Activated CD8-positive, alpha-beta memory T cell treated with anti-CD3 and anti-CD28 coated beads, Interleukin-2, amount 10 ng/mL, durations not matched to agents 7 days and 5 days (primary cell): ENCODE measurements at places on chromosomes 3 and 15.

DNA sequence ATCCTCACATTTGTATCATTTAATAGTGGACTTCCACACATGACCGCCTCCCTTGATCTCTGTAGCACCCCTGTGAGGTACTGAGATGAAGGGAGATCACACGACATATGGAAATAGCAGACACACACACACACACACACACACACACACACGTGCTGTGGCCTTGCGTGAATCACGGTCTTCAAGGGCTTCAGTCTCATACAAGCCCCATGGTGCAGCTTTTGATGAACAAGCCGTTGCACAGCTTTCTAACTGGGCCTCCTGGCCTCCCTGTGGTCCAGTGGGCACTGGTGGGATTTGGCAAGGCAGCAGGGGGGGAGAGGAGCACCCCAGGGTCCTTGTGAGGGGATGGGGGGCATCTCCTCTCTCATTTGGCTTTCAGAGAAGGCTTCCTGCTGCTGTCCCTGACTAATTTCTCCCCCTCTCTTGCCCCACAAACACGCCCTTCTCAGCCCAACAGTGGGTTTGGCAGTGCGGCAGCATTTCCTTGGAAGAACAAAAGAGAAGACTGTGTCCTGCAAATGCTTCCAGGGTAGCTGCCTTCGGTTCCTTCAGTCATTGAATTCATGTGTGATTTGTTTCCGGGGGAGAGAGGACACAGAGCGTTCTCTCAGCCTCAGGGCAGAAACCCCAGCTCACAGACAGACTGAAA is 98.7 kb downstream of the SMAD6 start:
- peaks cover 2% of the 10 kb centered on the region for H3K27me3 ChIP-seq
- H3K27ac ChIP-seq = no peak overlapping the region
- H3K36me3 ChIP-seq = no peaks in the 10 kb centered on the region

- H3K4me3 ChIP-seq = no peak overlapping the region
- H3K27me3 ChIP-seq = no peaks in the 10 kb centered on the region
- no peak overlapping the region for H3K27ac ChIP-seq
- H3K4me1 ChIP-seq = peaks cover 16% of the 10 kb centered on the region
- no peak for DNase-seq
Observed at GRCh38 chr3:100463646-100464155, 28.7 kb upstream of the TMEM45A start.

- H3K4me3 ChIP-seq = no peak overlapping the region
- no peaks in the 10 kb centered on the region for H3K27me3 ChIP-seq
- peaks cover 13% of the 10 kb centered on the region for H3K4me1 ChIP-seq
- H3K36me3 ChIP-seq = peaks cover 58% of the 10 kb centered on the region
- no peak overlapping the region for H3K27ac ChIP-seq
Observed at GRCh38 chr3:18527691-18528090, 102.6 kb upstream of the SATB1 start.

DNA sequence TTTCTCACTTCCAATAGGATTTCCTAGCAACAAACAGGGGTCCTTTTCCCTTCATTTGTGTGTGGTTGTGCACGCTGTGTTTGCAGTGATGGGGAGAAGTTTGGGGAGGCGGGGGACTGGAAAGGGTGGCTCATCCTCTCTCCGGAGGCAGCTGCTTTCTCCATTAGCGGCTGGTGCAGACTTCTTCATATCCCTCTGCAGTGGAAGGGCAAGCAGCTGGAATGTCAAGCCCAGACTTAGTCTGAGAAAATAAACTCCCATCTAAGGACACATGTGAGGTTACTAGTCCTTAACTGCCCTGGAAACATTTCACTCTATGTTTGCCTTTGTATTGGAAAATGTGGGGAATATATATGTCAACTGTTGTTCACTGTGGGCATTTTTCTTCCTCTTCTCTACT is 467.0 kb upstream of the RASGRP1 start:
- no peaks in the 10 kb centered on the region for H3K4me1 ChIP-seq
- no peaks in the 10 kb centered on the region for H3K36me3 ChIP-seq
- H3K27me3 ChIP-seq = peaks cover 24% of the 10 kb centered on the region
- H3K27ac ChIP-seq = no peak overlapping the region
- no peak overlapping the region for H3K4me3 ChIP-seq

DNA sequence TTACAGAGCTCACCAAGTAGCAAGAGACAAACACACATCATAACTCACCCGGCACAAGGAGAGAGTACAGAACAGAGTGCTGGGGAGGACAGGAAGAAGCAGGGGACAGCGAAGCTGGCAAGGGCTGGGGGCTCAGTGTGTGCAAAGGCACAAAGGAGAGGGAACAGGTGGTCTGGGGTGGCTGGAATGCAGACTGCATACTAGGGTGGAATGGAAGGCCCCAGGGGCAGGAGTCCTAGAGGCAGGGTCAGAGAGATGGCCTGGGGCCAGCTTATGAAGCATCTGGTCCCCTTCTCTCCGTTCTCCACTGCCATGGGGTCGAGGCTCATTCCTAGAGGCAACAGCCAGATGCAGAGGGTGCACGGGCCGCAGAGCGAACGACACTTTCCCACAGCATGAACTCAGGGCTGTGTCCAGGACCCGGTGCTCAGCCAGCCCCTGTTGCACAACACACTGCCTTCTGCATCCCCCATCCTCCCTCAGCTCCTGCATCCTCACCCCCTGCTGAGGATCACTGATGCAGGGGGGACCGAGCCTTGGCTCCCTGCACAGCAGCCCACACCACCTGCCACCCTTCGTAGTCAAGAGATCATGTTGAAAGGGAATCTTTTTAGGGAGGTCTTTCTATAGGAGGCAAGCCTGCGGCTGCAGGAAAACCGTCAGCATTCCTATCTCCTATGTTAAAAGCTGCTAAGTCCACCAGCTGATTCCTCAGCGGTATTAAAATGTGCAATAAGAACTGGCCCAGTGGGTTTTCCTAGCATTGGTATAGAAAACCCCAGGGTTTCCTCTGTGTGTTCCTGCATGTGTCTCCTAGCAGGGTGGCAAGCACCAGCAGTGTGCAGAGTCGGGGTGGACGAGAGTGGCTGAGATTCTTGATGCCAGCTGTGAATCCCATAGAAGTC is 293.5 kb downstream of the UACA start:
- DNase-seq = no peak
- H3K4me3 ChIP-seq = no peak overlapping the region
- peaks cover 83% of the 10 kb centered on the region for H3K27me3 ChIP-seq
- H3K36me3 ChIP-seq = no peaks in the 10 kb centered on the region

DNA sequence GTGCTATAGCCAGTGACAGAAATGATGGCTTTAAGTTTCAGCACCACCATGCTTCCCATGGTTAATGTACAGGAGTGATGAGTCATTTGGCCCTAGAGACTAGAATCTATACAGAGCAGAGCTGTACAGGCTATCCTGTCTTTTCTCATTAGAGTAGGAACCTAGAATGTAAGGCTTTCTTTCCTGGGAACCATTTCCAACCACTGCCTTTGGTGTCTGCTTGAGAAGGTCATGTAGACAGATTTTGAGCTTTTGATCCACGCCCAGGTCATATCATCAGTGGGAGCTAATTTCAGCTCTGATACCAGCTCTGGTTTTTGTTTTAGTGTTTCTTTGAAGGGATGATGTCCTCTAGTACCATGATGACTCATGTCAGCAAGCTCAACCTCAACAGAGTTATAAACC is 543.1 kb downstream of the NTRK3 start:
- H3K36me3 ChIP-seq = no peaks in the 10 kb centered on the region
- no peak for DNase-seq
- H3K27ac ChIP-seq = no peak overlapping the region

DNA sequence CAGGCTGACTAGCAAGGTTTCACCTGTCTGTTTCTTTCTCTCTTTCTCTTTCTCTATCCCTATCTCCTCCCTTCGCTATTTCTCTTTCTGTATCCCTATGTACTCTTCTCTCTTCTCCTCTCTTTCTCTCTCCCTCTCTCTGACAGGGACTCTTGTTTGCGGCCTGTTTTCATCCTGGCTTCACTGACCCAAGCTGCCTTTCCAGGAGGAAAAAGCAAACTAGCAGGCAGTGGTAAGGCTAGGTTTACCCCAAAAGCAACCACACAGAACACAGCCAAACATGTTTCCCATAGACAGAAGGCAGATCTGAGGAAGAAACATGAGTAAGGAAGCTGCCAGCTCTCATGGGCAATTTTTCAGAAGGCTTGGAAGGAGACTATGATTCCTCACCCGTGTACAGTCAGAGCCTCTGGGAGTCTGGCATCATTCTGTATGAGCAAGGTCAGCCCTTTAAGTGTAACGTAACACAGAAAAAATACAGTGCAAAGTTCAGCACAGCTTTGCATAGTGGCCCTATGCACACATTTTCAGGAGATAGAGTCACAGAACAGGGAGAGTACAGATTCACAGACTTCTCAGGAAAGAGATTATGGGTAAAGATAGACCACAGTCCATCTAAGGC is 61.0 kb downstream of the OCA2 start:
- no peaks in the 10 kb centered on the region for H3K36me3 ChIP-seq
- no peak overlapping the region for H3K4me3 ChIP-seq
- no peaks in the 10 kb centered on the region for H3K4me1 ChIP-seq
- DNase-seq = no peak
- no peak overlapping the region for H3K27ac ChIP-seq
- H3K27me3 ChIP-seq = peaks cover 8% of the 10 kb centered on the region

DNA sequence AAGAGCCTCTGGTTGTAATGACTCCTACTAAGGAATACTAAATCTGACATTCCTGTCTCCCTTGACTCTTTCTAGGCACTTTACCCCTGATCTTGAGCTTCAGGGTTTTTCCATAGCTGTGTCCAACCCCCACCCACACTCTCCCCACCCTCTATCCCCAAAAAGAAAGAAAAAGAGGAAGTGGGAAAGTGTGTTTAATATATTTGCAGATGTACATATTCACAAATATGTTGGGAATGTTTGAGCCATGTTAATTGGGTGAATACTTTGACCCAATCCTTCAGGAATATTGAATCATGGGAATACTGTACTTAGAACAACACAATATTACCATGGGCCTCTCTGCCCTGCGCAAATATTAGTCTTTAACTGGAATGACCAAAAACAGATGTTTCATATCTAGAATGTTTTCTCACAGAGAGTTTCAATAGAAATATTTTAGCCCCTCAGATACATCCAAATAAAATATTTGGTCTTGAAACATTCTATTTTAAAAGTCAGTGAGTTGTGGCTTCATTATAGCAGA is 19.8 kb upstream of the PFN2 start:
- peaks cover 22% of the 10 kb centered on the region for H3K27me3 ChIP-seq
- DNase-seq = no peak
- no peaks in the 10 kb centered on the region for H3K36me3 ChIP-seq
- no peak overlapping the region for H3K27ac ChIP-seq

GRCh38 chr15:66226736-66227135 is 26.8 kb downstream of the MEGF11 start:
- DNase-seq = no peak
- no peak overlapping the region for H3K4me3 ChIP-seq
- no peaks in the 10 kb centered on the region for H3K36me3 ChIP-seq
- H3K27me3 ChIP-seq = peaks cover 14% of the 10 kb centered on the region
- H3K4me1 ChIP-seq = no peaks in the 10 kb centered on the region

DNA sequence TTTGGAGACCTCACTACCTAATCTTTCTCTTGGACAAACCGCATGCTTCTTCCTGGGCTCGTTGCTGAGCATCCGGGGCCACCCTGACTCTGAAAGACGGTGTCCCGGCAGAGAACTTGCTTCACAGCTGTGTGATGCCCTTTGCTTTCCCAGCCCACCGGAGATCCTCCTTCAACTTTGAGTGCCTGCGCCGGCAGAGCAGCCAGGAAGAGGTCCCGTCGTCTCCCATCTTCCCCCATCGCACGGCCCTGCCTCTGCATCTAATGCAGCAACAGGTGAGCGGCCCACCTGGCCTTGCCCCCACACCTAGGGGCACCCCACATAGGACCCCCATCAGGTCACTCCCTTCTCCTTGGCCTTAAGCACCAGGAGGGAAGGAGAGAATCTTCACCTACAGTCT is 37.7 kb downstream of the CHDH start:
- H3K36me3 ChIP-seq = no peaks in the 10 kb centered on the region
- DNase-seq = no peak
- no peaks in the 10 kb centered on the region for H3K4me1 ChIP-seq
- H3K27me3 ChIP-seq = peaks cover 3% of the 10 kb centered on the region

GRCh38 chr3:84073664-84074063 is 885.1 kb upstream of the CADM2 start:
- no peaks in the 10 kb centered on the region for H3K4me1 ChIP-seq
- H3K27me3 ChIP-seq = no peaks in the 10 kb centered on the region
- no peak for DNase-seq
- H3K36me3 ChIP-seq = no peaks in the 10 kb centered on the region

- H3K4me3 ChIP-seq = no peak overlapping the region
- peaks cover 74% of the 10 kb centered on the region for H3K36me3 ChIP-seq
- peaks cover 56% of the 10 kb centered on the region for H3K4me1 ChIP-seq
- no peak for DNase-seq
- no peak overlapping the region for H3K27ac ChIP-seq
Observed at GRCh38 chr3:73007992-73008712, 11.5 kb downstream of the PPP4R2 start.

DNA sequence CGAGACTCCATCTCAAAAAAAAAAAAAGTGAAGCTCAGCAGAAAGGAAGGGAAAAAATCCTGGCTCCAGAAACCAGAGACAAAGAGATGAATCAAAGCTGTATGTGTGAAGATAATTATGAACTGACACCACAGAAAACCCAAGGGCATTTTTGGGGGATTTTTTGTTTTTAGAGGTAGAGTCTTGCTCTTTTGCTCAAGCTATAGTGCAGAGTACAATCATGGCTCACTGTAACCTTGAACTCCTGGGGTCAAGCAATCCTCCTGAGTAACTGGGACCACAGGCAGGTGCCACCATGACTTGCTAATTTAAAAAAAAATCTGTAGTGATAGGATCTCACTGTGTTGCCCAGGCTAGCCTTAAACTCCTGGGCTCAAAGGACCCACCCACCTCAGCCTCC is 22.8 kb downstream of the HCLS1 start:
- peaks cover 78% of the 10 kb centered on the region for H3K36me3 ChIP-seq
- H3K4me3 ChIP-seq = no peak overlapping the region
- H3K4me1 ChIP-seq = peaks cover 2% of the 10 kb centered on the region
- H3K27ac ChIP-seq = no peak overlapping the region
- DNase-seq = no peak
